ENCODE measurements at places on chromosomes 2 and 18. TPM values are rescaled to one million over a fixed set of nuclear protein-coding genes. Genes with fewer than 3 reads are reported as not detected.

DNA sequence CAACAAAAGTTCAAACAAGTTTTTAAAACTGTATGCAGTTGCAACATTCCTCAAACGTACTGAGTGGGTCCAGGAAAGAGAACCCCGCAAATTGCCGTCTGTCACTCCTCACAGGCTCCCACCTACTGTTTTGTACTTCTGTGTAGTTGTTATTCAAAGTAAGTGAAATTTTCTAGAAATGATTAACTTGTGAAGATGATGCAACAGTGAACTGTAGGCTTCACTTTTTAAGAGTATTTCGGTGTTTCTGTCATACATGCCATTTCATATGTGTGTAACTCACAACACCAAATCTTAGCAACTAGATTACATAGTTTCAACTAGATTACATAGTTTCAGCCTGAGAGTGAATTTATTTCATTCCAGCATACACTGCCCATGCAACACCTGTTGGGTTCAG is 226.0 kb upstream of the TANK start:
- DNase-seq = no peak

- DNase-seq = no peak
Measured at GRCh38 chr18:8983195-8983594, 119.3 kb upstream of the NDUFV2 start.

DNA sequence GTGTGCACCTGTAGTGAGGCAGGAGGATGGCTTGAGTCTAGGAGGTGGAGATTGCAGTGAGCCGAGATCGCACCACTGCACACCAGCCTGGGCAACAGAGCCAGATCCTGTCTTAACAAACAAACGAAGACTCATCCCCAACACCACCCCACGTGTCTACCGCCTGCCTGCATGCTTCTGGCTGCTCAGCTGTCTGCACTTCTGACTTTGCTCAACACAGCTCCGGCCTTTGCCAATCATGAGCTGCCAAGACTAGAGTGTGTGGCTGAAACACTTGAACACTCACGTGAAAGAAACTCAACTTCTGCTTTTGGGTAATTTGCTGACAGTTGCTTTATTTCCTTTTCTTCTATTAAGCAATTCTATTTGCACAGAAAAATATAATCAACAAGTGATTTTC is 32.1 kb upstream of the SP3 start:
- no peak for DNase-seq

DNA sequence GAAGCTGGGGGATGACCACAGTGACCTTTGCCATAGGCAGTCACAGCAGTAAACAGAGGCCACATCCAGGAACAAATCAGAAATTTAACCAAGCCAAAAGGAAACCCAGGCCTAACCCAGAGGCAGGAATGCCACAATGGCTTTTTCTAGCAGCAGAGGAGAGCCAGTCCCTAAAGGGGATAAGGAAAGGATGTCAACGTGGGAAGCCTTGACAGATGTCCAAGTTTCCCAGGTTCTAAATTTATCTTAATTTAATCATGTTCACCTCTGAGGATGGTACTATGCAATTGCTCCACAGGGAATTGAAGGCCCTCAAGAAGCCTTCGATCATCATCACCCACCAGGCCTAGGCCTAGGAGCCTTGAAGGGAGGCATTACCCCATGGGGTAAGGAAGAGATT is 374.7 kb downstream of the TNS1 start:
- no peak for DNase-seq

DNA sequence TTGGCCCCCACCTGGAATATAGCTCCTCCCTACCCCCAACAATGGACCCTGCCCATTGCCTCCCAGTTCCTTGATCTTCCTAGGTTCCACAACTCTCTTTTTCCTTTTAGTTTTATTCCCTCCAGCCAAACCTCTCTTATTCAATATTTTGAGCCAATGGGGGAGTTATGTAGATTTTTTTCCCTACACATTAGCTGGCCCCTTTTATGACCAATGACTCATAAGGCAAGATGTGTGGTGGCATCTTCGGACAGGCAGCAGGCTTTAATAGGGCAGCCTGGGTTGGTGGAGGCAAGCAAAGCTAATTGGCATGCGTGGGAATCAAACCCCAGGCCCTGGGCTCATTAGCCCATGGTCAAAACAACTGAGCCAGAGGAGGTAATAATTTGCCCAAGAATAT is 9.2 kb downstream of the GRP start:
- no peak for DNase-seq

GRCh38 chr2:48213646-48214045 is 307.3 kb upstream of the FBXO11 start:
- no peak for DNase-seq

DNA sequence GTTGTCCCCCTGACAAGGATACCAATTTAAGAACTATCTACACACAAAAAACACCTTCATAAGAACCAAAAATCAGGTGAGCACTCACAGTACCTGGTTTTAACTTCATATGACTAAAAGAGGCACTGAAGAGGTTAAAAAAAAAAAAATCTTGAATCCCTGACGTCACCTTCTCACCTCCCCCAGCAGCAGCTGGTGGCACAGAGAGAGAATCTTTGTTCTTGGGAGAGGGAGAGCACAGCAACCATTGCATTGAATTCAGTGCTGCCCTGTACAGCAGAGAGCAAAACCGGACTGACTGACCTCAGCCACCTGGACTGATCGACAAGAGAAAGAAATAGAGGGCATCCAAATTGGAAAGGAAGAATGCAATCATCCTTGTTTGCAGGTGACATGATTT is 566.0 kb downstream of the TMX3 start:
- DNase-seq = no peak

- no peak for DNase-seq
Measured at GRCh38 chr18:72940986-72941385, 73.2 kb upstream of the NETO1 start.

The ATOH8 gene
- total RNA-seq = 2.0 TPM

Measured in hepatocyte (in vitro differentiated cells).